Stimulated activated CD4-positive, alpha-beta T cell treated with anti-CD3 and anti-CD28 coated beads, TNF-alpha, amount 100 ng/mL, for 4 hours (primary cell): ENCODE measurements at places on chromosomes 16 and 17.

- no peak for DNase-seq
These were observed 186.2 kb downstream of the CYLD start for GRCh38 chr16:50928065-50928464.

GRCh38 chr16:10153985-10154384, 28.2 kb downstream of the GRIN2A start:
- no peak for DNase-seq

GRCh38 chr17:41498276-41498675, 7.1 kb downstream of the KRT13 start:
- no peak for DNase-seq

DNA sequence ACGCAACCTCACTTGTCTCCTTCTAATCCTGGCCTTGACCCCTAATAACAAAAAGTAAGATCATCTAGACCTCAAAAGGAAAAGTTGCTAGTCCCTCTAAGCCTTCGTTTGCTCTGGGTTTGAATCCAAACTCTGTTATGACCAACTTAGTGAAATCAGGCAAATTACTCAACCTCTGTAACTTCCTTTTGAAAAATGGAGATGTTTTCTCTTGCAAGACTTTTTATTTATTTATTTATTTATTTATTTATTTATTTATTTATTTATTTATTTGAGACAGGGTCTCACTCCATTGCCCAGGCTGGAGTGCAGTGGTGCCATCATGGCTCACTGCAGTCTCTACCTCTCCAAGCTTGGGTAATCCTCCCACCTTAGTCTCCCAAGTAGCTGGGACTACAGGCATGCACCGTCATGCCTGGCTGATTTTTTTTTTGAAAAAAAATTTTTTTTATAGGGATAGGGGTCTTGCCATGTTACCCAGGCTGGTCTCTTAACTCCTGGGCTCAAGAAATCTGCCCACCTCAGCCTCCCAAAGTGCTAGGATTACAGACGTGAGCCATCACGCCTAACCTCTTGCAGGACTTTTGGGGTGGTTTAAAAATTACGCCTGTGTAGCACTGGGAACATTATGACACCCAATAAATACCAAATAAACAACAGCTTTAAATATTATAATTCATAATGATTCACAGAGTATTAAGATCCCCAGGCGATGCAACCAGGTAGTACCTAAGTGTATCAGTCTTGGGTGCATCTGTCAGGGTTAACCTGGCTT, 63.4 kb downstream of the PITPNC1 start:
- no peak for DNase-seq

DNA sequence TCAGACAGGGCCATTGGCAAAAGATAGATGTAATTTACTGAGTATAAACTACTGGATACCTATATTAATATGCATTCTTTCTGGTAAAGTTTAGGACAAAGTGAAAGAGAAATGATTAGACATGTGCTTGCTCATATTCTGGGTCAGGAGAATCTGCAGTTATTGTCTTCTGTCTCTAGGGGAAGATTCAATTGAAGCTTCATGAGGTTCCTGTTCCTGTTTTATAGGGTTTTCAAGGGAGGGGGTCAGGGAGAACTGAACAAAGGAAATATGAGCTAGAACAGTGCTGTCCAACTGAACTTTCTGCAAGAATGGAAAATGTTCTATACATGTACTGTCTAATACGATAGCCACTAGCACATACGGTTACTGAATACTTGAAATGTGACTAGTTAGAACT, 59.3 kb upstream of the CORO6 start:
- DNase-seq: no peak

GRCh38 chr17:11742886-11743285, 144.6 kb downstream of the DNAH9 start:
- DNase-seq: no peak

GRCh38 chr17:6110088-6110487, 39.9 kb downstream of the WSCD1 start:
- DNase-seq: no peak
